ENCODE measurements at places on chromosomes 6 and 20.

- DNase-seq, result no peak
These were observed 65.6 kb upstream of the KIF13A start for GRCh38 chr6:18053078-18053477.

- DNase-seq, result no peak
These were observed 81.9 kb downstream of the GJA10 start for GRCh38 chr6:89975991-89976693.

DNA sequence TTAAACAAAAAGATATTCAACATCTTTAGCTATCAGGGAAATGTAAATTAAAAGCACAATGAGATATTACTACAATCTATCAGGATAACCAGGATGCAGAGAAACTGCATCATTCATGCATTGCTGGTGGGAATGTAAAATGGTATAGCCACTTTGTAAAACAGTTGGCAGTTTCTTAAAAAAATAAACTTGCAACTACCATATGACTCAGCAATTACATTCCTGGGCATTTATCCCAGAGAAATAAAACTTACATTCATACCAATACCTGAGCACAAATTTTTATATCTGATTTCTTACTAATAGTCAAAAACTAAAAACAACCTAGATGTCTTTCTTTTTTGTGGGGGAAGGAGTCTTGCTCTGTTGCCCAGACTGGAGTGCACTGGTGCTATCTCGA is 190.3 kb upstream of the TAB2 start:
- DNase-seq, result no peak

GRCh38 chr20:48238781-48239180 is 453.5 kb upstream of the SULF2 start:
- DNase-seq, result no peak

- no peak for DNase-seq
These were observed 17.0 kb upstream of the PRL start for GRCh38 chr6:22313796-22314195.

Data from stimulated activated CD8-positive, alpha-beta memory T cell treated with anti-CD3 and anti-CD28 coated beads, Interleukin-2, amount 100 ng/mL, for 48 hours (primary cell).